ENCODE measurements at places on chromosomes 4 and X. TPM values are rescaled to one million over a fixed set of nuclear protein-coding genes. Genes with fewer than 3 reads are reported as not detected.

The MAB21L2 gene
- 0.11 TPM for total RNA-seq

The PCDH18 gene
- total RNA-seq, result 3.4 TPM

The PPP1R2C gene
- not detected for total RNA-seq

The L1CAM gene
- total RNA-seq, result 4.0 TPM

The SULT1E1 gene
- not detected for total RNA-seq

The TEC gene
- 1.9 TPM for total RNA-seq

The PDZD4 gene
- 4.5 TPM for total RNA-seq

The SLIT2 gene
- total RNA-seq, result 6.0 TPM

The S100P gene
- total RNA-seq, result not detected

The MAGED4 gene
- total RNA-seq, result 0.47 TPM

The DSPP gene
- not detected for total RNA-seq

The FAAH2 gene
- 0.14 TPM for total RNA-seq

The HSFX3 gene
- 0.25 TPM for total RNA-seq

The F9 gene
- total RNA-seq, result not detected

The F8A3 gene
- 0.19 TPM for total RNA-seq

The XAGE2 gene
- total RNA-seq, result not detected

The CYTL1 gene
- 0.47 TPM for total RNA-seq

The TAF7L gene
- 0.08 TPM for total RNA-seq

The ARMCX4 gene
- 5.3 TPM for total RNA-seq

The TMEM154 gene
- 1.4 TPM for total RNA-seq

The ZAR1 gene
- total RNA-seq, result not detected

The TKTL2 gene
- not detected for total RNA-seq

The CT45A1 gene
- not detected for total RNA-seq

The TRPC5OS gene
- not detected for total RNA-seq

The USP17L18 gene
- total RNA-seq, result not detected

The GPR34 gene
- 6.2 TPM for total RNA-seq

All from left ventricle myocardium inferior (tissue), 1 donor.